Bone marrow (tissue), 2 donors: ENCODE measurements at places on chromosomes 2 and 18.

GRCh38 chr2:96844405-96844808 is 586 bp upstream of the ANKRD23 start:
- no peak for DNase-seq

GRCh38 chr2:5713101-5713500 is 20.9 kb downstream of the SOX11 start:
- DNase-seq, result no peak

DNA sequence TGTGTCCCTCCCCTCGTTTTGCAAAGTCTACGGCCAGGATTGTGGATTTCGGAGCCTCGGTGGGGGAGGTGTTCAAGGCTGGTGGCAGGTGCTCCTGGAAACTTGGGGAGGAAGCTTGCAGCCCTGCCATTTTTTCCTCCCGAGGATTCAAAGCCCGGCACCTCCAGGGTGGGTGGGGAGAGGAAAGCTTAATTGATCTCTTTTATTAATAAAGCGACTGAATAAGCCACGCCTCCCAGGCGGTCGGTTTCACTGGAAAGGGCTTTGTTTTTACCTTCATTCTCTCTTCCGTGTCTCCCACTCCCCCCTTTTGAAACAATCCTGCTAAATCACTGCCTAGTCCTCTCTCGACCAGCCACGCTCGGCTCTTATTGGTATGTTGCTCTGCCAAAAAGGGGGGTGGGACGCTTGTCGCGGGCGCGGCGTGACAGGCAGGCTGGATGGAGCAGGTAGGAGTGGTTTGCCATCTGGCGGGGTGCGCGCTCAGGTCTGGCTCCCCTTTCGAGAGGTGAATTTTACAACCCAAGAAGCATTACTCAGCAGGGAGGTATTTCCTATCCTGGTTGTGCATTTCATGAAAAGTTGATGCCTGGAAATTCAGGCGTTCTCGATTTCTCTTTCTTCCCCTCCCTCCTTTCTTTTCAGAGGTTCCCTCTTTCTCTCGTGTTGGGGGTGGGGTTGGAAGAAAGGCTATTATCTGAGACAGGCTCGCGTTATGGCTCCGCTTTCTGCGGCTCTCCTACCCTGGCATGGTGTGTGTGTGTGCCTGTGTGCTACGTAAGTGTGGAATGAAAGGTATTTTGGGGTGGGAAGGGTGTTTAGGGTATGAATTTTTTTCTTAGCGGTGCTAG is 1.4 kb downstream of the NEDD4L start:
- DNase-seq, result no peak

- DNase-seq, result no peak
Observed at GRCh38 chr2:144162652-144163051, 357.3 kb downstream of the ZEB2 start.
